Fibroblast of skin of abdomen (primary cell): ENCODE measurements at places on chromosomes 4 and X.
A peak's percentile ranks its signal among the peaks of the same experiment; 100 is the strongest.

- DNase-seq: no peak
Measured at GRCh38 chr4:134777606-134778005, 576.0 kb upstream of the PABPC4L start.

GRCh38 chr4:67576538-67576937 lies 18.0 kb downstream of the STAP1 start:
- DNase-seq: no peak

GRCh38 chrX:13506574-13506973 lies 62.8 kb upstream of the EGFL6 start:
- peak; percentile 39 for DNase-seq

DNA sequence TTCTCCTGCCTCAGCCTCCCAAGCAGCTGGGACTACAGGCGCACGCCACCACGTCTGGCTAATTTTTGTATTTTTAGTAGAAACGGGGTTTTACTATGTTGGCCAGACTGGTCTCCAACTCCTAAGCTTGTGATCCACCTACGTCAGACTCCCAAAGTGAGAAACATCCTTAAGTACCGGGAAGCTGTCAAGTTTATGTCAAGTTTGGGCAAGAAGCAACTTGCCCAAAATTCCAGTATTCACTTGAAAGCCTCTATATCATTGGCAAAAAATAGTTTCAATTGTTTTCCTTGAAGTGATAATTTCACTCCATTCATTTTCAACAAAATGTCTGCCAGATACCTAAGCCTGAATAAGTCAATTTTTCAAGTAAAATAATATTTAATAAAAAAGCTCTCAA lies 370.0 kb downstream of the FBXO8 start:
- DNase-seq: no peak

GRCh38 chrX:122269243-122269781 lies 914.8 kb upstream of the GRIA3 start:
- DNase-seq: peak; percentile 68

DNA sequence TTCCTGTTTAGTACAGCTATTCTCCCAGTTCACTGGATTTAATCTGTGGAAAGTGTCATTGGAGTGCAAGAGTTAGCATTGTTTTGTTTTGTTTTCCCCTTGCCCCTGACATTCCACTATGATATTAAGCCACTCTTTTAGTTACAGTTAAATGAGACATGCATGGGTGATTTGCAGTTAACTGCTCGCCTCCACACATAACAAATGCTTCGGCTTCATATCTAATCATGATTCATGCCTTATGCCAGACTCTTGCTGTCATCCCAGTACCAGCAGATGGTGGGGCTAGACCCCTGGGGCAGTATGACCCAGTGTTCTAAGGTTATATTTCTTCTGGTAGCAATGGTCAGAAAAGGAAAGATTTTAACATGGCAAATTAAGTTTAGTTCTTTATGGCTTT lies 80.1 kb downstream of the RAP1GDS1 start:
- peak; percentile 41 for DNase-seq

DNA sequence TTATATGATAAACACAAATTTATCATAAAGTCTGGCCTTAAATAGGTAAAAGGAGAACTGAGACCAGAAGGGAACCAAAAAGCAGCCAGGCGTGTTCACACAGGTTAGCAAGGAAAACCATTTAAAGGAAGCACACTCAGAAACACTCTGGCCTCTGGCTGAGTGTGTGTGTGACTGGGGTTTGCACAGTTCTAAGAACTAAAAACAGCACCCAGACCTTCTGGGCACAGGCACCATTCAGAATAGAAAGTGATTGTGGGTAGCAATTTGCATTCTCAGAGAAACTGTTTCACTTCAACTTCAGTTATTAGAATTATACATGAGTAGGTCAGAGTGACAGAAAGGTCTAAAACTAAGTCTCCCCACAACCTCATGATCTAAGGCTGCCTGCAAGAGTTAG lies 10.0 kb downstream of the GPR82 start:
- DNase-seq: no peak

DNA sequence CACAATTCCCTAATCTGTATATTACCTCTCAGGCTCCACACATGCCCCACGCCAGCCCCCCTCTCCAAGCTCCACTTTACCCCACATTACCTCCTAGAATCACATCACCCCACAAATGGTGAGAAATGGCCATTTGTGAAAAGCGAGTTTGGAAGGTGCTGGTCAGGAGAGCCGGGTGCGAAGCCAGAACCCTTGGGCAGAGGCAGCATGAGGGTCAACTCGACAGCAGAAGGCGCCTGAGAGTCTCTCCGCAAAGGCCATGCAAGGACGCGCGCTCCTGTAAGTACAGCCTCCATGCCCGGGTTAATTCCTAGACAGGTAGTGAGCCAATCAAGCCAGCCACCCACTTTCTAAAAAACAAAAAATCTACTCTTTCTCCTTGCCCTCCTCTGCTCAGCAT lies 42.4 kb downstream of the RHOXF2 start:
- DNase-seq: no peak

GRCh38 chr4:3708103-3708510 lies 58.1 kb upstream of the ADRA2C start:
- peak; percentile 55 for DNase-seq

- DNase-seq: no peak
Measured at GRCh38 chrX:120408168-120408567, 46.3 kb downstream of the ATP1B4 start.

GRCh38 chr4:141543176-141543575 lies 93.2 kb upstream of the IL15 start:
- DNase-seq: no peak

GRCh38 chr4:39051492-39051891 lies 10.5 kb upstream of the KLHL5 start:
- no peak for DNase-seq

DNA sequence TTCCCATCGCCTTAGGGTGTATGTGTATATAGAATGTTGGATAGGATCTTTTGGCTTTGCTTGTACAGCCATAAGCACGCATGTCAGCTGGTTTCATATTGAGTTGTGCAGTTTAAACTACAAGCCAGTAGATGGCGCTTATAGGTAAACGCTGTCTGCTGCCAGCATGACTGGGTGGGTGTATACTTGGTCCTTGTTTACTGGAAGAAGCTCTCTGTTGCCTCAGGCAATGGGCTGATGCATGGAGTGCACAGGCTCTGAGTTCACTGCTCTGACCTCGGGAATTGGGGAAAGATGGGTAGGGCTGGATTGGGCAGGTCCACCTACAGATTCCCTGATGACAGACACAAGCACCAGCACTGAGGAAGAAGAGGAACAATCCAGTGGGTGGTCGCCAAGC lies 831.5 kb downstream of the STIM2 start:
- DNase-seq: peak; percentile 30

DNA sequence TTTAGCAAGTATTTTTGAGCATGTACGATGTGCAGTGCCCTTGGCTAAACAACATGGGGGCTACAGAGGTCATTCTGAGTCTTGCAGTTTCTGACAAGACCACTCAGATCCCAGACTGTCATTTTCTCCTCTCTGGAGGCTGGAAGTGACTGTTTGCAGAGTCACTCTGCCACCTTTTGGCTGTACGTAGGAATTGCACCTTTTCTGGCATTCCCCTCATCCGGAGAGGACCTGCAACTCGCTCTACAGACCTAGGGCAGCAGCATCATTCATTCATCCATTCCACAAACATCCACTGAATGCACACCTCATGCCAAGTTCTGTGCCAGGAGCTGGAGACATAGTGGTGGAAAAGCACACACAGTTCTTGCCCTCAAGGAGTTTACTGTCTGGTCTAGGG lies 160.4 kb upstream of the GPR101 start:
- no peak for DNase-seq

GRCh38 chr4:28730304-28730703 lies 1869.7 kb downstream of the STIM2 start:
- no peak for DNase-seq

- no peak for DNase-seq
Measured at GRCh38 chrX:110167952-110168451, 149.9 kb downstream of the AMMECR1 start.

GRCh38 chr4:115201042-115201330 lies 87.6 kb upstream of the NDST4 start:
- no peak for DNase-seq

- no peak for DNase-seq
Measured at GRCh38 chrX:109190542-109190941, 291.3 kb downstream of the GUCY2F start.

DNA sequence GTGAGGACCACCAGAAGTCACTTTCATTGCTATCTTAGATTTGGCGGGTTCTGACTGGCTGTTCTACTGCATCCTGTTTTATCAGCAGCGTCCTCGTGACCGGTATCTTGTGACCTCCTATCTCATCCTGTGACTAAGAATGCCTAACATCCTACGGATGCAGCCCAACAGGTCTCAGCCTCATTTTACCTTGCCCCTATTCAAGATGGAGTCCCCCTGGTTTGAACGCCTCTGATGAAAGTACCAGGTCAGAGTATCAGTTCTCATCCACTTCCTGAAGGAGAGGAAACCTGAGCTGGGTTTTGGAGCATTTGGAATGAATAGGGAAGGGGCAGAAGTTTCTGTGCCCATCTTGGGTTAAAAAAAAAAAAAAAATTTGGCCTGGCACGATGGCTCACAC lies 70.2 kb downstream of the SLC34A2 start:
- no peak for DNase-seq

DNA sequence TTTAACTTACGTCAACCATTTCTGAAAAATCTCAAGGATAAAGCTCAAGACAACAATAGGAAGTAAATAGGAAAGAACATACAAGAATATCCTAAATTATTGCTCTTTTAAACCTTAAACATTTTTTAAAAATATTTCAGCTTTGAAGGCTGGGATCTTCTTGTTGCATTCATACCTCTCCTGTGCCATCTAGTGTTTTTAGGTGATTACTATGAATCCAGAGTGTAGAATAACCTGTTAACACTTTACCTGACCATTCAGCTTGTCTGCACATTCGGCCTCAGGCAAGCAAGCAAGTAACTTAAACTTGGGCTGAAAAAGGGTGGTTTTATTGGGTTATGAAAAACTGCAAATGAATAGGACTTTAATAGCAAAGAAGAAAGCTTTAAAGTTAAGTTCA lies 507.8 kb upstream of the INTU start:
- DNase-seq: no peak

DNA sequence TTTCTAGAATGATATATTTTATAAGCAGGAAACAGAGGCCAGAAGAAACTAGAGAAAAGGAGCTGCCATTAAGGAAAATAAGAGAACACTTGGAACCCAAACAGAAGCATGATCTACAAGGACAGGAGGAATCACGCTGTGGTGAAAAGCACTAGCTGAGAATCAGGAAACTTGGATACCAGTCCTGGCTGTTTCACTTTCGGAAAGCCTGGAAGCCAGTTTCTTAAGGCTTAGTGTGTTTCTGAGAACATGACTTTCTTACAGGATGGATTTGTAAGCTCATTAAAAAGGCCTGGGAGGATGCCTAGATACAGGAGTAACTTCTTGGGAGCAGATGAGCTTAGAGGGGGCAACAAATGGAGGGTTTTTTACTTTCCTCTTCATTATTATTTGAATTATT lies 36.9 kb downstream of the TLL1 start:
- DNase-seq: no peak

DNA sequence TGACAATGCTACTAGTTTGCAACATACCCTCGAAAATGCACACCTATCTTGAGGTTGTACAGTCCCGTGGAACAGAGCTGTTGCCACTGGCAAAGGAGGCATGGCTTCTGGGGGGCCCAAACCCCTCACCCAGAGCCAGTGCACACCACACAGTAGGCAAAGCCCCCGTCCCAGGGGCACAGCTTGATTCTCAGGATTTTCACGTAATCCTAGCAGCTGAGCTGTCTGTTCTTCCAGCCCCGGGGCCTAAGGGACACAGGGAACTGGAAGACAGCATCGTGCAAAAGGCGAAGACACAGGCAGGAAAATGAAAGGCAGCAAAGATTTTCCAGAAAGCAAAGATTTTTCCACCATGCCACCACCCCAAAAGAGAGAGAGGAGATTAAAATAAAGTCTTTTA lies 77.2 kb downstream of the JAKMIP1 start:
- DNase-seq: no peak

GRCh38 chr4:53592122-53592521 lies 836 bp upstream of the LNX1 start:
- peak; percentile 12 for DNase-seq

DNA sequence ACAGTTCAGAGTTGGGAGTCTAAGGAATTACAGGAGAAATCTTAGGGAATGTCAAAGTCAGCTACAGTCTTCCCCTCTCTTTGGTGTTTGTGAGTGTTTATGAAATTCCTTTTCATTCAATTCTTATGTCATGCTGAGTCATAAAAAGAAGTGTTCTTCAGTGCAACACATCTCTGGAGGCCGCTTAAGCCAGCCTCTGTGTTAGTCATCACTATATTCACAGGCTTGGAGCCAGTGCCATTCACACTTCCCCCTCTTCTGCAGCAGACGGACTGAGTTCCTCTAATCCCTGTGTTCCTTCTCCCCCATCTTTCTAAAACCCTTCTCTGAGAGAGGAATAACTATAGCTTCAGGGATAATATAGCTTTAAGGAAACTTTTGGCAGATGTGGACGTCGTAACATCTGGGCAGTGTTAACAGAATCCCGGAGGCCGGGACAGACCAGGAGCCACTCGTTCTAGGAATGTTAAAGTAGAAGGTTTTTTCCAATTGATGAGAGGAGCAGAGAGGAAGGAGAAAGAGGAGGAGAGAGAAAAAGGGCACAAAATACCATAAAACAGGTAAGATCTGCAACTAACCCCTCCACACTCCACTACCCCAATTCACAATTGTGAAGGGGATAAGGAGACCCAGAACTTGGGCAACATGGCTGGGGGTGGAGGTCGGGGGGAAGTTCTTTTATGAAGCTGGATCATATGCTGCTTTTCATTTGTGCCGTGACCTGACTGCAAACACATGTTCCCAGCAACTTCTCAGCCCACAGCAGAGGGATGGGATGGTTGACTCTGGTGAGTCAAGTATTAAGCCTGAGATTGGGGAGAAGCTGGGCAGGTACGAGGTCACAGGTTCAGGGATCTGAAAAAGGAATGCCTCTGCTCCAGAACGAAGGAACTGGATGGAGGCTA lies at the start of gene SRPX2:
Gene SRPX2, plus strand, starts transcription at position 244 of the 905 bp plus-strand sequence. CDS start 2,124 bp downstream, outside the sequence.
- DNase-seq: peak; percentile 90

DNA sequence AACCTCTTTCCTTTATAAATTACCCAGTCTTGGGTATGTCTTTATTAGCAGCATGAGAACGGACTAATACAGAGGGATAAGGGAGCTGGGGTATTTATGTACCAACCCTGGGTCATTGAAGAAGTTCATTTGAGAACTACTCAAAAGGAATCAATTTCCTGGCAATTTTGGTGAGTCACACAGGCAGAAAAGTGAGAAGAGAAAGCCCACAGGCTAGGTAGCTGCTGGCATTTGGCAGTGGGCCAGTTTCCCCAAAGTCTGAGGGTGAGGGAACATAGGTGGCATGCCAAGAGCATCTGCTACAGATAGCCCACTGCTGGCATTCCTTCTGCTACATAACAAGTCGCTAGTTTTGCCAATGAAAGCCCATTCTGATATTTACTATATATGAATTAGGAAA lies 411.2 kb downstream of the MID1IP1 start:
- no peak for DNase-seq

DNA sequence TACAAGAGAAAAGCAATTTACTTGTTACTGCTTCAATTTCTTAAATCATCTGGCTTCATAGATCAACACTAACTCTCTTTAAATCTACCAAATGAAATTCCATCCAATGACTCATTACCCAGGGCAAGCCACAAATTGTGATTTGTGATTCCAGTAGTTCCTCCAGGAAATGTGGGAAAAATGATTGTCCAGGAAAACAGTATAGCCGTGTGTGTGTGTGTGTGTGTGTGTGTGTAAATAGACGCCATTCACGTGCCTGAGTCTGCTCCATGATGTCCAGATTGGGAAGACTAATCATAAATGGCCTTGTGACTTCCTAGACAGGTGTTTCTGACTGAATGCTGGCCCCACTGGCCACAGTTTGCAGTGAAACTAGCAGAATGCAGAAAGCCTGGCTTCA lies 121.3 kb downstream of the HS6ST2 start:
- DNase-seq: peak; percentile 88

- DNase-seq: no peak
Measured at GRCh38 chr4:81747242-81747930, 275.7 kb upstream of the RASGEF1B start.
